ENCODE measurements at places on chromosomes 2 and 18.

- DNase-seq: no peak
Measured at GRCh38 chr2:239874636-239875356, 150.3 kb downstream of the NDUFA10 start.

DNA sequence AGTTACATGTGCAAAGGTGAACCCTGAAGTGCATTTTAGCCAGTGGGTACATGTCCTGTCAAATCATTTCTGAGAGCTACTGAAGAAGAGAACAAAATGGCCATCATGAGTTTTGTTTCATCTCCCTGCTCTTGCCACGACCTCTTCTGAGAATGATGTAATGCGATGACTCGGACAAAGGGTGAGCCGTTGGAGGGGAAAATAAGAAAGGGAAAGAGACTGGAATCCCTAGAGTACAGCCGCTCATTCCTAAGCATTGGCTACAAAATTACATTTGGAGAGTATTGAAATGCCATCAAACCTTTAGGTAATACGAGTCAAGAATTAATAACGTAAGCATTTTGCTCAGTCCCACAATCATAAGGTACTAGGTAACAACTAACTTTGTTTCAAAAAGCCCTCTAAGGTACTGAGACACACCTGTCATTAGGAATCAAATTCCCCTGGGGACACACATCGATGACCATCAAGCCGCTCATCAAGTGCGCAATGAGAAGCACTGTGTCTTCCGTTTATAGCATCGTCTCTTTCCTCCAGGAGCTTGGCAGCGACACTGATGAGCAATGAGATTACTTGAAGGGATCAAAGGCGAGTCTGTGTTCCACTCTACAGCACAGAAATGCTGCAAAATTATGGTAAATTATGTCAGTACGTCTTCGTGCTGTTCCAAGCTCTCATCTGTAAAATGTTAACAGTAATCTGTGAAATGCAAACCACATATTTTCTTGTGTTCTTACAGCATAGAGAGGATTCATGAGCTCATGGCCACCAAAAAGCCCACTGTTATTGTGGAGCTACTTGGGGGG is 97.3 kb upstream of the PIEZO2 start:
- peak; percentile 22 for DNase-seq

GRCh38 chr18:25111377-25112288 is 240.3 kb downstream of the ZNF521 start:
- DNase-seq: no peak

- DNase-seq: no peak
Measured at GRCh38 chr2:9535177-9535576, 20.5 kb downstream of the ADAM17 start.

Measured in cardiac muscle cell (in vitro differentiated cells and primary cell).